ENCODE measurements at places on chromosomes 6 and 20.

DNA sequence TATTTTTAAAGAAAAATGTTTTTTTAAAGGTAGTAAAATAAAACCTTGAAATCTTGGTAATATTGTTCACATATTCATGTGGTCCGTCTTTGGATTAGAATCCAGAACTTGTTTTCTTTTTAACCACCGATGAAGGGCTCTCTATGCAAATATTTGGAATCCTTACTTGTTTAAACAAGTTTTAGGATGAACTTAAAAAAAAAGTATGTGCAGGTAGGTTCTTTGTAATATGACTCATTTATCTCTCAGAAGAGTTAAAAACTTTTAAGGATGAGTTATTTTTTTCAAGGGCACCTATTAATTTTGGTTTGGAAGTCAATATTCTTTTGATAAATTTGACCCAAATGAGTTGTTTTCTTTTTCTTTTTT, 8.9 kb downstream of the DSP start:
- no peak for DNase-seq

DNA sequence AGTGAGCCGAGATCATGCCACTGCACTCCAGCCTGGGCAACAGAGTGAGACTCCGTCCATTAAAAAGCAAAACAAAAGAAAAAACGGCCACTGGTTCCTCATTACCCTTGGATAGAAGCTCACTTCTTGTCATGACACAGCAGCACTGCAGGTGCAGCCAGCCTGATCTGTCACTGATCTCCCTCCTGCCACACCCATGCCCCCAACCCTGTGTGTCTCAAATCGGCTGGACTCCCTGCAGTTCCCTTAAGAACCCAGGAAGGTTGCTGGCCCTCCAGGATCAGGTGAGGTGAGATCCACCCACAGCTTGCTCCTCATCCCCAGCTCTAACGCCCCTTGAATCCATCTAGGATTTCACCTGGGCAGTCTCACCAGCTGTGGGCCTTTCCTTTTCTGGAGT, 26.3 kb upstream of the NNAT start:
- no peak for DNase-seq

GRCh38 chr6:147548921-147549475, 40.5 kb downstream of the SAMD5 start:
- DNase-seq = no peak

DNA sequence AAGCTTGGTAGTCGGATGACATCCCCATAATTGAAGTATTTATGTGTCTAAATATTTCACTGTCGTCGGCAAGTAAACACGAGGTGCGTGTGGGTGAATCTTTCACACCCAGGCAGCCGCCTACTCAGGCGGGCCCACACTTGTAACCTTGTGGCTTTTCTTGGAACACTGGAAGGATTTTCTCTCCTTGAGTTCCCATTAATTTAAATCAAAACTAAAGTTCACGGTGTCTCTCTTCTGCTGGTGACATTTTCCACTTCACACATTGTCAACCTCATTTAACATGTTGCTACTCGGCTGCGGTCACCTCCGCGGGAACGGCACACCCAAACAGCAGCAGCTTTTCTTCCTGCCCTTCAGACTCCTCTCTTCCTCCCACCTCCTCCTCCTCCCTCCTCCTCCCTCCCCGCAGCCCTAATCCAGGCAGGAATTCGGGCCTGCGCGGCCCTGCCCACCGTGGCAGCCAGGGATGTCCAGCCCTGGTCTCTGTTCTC, 336.6 kb downstream of the QKI start:
- DNase-seq = no peak

GRCh38 chr6:147974376-147974775, 368.3 kb upstream of the SASH1 start:
- DNase-seq = no peak
